ENCODE measurements at places on chromosomes 11 and 22. TPM values are rescaled to one million over a fixed set of nuclear protein-coding genes. Genes with fewer than 3 reads are reported as not detected.

The SHANK3 gene
- 13.6 TPM for total RNA-seq

The MRGPRX4 gene
- total RNA-seq: not detected

The FXYD2 gene
- not detected for total RNA-seq

The OR5P2 gene
- total RNA-seq: 2.9 TPM

The ANO5 gene
- total RNA-seq: 0.40 TPM

The CASP1 gene
- total RNA-seq: 35.7 TPM

The TEF gene
- 38.3 TPM for total RNA-seq

The HBE1 gene
- total RNA-seq: not detected

The SCARF2 gene
- total RNA-seq: 4.1 TPM

The JHY gene
- total RNA-seq: 3.1 TPM

The RFPL3 gene
- not detected for total RNA-seq

The SEC14L6 gene
- total RNA-seq: 17.6 TPM

The SLC17A6 gene
- total RNA-seq: not detected

The OLFML1 gene
- 5.3 TPM for total RNA-seq

The TTLL12 gene
- 83.0 TPM for total RNA-seq

The EHF gene
- 117 TPM for total RNA-seq

The LRRC55 gene
- not detected for total RNA-seq

DNA sequence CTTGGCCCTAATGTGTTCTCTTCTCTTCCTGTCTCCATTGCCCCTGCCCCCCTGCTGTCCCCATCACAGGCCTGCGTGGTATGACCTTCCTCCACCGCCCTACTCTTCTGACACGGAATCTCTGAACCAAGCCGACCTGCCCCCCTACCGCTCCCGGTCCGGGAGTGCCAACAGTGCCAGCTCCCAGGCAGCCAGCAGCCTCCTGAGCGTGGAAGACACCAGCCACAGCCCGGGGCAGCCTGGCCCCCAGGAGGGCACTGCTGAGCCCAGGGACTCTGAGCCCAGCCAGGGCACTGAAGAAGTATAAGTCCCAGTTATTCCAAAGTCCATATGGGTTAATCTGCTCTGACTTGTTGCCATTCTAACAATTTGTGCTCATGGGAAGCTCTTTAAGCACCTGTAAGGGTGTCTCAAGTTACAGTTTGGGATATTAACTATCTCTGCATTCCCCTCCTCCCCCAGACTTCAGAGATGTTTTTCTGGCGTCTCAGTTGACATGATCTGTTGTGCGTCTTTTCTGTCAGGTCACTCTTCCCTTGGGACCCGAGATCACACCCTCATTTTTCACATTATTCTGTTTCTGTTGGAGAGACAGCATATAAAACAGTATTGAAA is 60.0 kb downstream of the COMMD9 start:
- no peak for DNase-seq

- no peak for DNase-seq
Measured at GRCh38 chr22:20316844-20317401, 2.9 kb downstream of the DGCR6L start.

GRCh38 chr11:119701591-119702549 is 27.1 kb downstream of the NECTIN1 start:
- DNase-seq: no peak

GRCh38 chr11:123654566-123655081 is at the start of gene SCN3B:
Gene SCN3B (minus strand): TSS chr11:123654624. CDS start chr11:123653801, 823 bp downstream.
- DNase-seq: no peak

DNA sequence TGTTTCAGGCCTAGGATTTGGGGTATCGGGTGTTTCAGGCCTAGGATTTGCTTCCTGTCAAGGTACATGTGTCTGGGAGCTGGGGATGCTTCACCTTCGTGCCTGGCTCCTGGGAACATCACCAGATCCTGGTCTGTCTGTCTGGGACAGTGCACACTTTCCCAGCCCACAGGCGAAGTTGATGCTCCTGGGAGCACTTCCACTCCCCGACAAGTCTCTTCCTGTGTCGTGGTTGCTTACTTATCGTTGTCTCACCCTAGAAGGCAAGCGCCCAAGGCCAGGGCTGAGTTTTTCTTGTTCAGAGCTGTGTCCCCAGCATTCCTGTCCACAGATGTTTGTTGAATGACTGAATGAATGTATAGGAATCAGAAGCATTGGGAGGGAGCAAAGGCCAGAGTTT is 71.5 kb downstream of the LINC01488 start:
- DNase-seq: no peak

DNA sequence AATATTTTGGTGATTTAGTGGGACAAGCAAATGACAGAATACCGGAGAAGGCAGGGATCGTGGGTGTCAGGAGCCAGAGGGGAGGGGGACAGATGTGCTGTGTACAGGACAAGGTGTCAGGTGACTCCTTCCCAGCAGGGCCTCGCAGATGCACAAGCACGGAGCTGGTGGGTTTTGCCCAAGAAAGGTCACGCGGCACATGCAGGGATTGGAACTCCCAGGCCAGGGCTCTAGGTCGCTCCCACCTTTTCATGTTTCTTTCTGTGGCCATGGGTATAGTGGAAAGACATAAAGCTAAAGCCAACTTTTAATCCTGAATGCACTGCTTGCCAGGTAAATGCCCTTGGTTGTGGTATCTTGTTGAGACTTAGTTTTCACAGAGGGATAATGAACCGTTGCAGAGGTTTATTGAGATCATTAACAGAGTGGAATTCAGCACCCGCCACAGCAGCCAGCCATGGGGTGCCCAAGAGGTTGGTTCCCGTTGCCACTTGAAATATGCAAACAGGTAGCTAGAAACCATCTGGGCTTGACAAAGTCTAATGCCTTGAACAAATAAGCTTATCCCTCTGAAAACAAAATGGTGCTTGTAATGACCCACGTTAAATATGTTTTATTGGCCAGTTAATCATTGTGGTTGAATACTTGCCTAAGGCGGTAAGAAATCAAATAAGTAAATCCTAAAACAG is 10.1 kb downstream of the C22orf23 start:
- DNase-seq: no peak

DNA sequence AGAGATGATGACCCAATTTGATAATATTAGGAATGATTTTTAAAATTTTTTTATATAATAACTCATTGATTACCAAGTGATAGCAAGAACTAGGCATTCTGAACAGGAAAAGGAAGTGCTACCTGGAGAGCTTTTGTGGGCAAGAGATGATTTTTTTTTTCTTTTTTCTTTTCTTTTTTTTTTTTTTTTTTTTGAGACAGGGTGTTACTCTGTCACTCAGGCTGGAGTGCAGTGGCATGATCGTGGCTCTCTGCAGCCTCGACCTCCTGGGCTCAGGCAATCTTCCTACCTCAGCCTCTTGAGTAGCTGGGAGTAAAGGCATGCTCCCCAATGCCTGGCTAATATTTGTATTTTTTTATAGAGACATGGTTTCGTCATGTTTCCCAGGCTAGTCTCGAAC is 40.4 kb downstream of the TNRC6B start:
- no peak for DNase-seq

DNA sequence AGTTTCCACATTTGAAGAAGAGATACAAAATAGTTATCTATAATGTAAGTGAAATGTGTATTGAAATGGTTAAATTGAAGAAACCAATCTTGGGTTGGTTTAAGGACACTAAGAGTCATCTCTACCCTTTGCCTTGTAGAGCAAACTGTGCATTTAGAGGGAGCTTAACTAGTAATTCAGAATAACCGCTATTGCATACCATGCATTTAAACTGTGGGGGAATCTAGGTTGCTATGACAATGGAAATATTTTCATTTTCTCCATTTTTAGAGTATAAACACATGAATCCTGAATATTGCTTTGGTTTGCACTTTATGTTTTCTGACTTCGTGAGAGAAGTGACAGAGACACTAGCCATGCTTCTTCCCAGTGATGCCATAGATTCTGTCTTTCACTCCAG is 39.7 kb downstream of the FAT3 start:
- no peak for DNase-seq

DNA sequence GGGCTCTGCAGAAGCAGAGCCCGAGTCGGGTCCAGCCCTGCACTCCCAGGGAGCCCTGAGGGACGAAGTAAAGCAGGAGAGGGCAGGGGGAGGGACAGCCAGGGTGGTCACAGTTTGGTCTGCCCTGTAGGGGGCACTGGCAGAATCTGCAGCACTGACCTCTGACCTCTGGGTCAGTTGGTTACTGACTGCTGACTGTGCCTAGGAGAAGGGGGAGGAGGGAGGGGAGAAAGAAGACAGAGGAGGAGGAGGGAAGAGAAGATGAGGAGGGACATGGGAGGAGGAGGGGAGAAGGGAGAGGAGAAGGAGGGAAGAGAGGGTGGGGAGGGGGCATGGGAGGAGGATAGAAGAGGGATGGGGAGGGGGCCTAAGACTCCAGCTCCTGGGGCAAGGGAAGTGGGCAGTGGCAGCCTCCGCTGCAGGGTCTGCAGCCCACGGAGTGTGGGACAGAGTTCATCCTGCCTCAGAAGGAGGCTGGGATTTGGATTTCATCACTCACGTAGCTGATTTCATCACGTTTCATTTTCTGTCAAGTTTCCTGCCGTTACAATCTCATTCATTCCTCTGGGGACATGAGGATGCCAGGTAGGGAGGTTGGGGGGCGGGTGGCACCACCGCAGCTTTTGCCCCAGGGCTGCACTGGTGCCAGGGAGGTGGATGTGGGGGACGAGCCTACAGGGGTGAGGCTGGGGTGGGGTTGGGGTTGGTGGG is 55.2 kb downstream of the FLRT1 start:
- no peak for DNase-seq

DNA sequence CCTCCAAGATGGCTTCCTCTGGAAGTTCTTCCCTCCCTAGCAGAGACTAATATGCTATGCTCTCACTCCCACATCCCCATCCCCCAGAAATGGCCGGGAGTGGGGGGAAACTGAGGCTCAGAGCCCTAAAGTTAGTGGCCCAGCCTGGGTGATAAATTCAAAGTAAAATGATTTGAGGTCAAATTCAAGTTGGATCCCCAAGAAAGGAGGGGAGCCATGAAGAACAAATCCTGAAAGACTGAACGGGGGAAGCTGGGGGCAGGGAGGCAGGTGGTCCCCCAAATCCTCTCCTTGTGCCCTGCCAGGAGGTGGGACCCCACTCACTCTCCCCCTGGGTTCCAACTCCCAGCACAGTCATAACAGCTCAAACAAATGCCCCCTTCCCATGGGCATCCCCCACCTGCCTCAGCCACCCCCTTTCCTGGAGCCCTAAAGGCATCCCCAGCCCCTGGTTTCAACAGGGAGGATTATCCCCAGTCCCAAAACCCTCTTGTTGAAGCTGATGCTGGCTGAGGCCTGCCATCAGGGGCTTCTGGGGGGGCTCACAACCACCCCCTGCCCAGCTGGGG is 1.1 kb downstream of the CBX6 start:
- peak; percentile 59 for DNase-seq

- DNase-seq: no peak
Measured at GRCh38 chr11:18849406-18849805, 57.8 kb upstream of the PTPN5 start.

DNA sequence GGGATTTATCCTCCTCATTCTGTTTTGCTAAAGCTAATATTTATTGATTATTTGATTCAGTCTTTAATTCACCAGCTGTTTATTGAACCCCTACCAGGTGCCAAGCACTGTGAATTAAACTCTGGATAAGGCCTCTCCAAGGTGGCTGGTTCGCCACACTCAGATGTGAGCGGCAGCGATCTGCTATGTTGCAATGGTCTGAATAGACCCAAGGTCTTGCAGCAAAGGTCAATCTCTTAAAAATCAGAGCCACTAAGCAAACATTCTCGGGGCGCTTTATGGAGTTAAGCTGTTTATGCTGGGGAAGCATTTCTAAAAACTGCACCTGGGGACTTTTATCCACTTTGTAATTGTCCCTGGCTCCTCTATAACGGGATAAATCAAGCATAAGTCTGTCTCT is 10.5 kb upstream of the TSPAN18 start:
- no peak for DNase-seq

DNA sequence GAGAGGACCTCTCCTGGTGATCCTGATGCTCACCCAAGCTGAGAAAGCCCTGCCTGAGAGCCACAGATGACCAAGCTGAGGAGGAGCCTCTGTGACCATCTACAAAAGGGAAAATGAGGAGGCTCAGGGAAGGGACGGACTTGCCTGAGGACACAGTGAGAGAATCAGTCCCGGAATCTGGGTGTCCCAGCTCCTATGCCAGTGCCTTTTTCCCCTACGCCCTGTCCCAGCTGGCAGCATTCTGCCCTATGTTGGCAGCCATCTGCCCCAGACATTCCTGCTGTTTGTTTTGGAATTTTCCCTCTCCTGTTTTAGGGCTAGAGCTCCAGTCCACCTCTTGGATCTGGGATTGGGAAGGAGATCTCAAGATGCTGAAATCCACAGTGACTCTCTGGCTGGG is 54.6 kb downstream of the C11orf58 start:
- DNase-seq: no peak

DNA sequence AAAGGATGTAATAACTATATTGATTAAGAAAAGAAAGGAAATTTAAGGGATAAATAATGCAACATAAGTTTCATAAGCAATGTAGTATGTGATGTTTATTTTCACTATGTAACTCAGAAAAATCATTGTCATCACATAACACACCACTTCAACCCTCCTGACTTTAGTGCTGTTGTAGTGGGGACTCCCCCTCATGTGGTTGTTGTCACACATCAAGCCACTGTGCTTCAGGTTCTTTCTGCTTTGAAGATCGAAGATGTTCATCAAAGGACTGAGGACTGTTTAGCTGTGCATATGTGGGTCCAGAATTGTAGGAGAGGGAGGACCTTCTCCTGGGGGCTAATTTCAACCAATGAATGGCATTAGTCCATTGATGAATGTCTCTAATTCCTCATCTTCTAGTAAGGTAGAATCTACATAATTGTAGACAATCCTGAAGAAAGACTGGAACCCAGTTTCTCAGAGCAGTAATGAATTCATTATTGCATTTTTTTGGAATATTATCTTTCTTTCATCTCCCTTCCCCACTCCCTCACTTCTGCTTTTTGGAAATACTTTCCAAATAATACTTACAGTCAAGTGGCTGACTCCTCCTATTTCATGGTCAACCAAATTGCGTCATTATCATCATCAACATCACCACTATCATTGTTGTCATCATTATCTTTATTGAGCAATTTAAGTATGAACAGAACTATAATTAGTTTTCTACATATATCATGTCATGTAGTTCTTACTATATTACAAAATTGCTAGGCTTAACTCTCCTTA is 9.8 kb upstream of the CARD16 start:
- no peak for DNase-seq

DNA sequence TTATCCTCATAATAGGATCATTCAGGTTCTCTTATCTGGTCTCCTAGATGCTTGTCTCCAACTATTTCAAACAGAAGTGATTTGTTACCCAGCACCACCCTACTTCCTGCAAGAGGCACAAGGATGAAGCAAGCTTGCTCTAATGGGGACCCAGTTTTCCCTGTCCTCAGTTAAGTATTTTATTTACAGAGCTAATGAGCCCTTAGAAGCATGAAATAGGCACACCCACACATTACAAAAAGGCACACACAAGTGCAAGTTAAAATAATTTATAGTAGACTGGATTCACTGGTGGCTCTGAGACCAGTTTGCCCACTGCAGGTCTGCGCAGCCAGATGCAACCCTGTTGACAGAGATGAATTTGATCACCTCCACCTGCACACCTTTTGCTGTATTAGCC is 167.5 kb downstream of the KIRREL3 start:
- DNase-seq: no peak

GRCh38 chr11:12086271-12087074 is 23.9 kb upstream of the MICAL2 start:
- DNase-seq: peak; percentile 85

Data from suprapubic skin (tissue), 4 donors.